ENCODE measurements at places on chromosomes 5 and 9.

- peak; percentile 73 for DNase-seq
Measured at GRCh38 chr5:148970228-148970627, 92.6 kb downstream of the SH3TC2 start.

GRCh38 chr5:158886957-158887356 lies 212.8 kb downstream of the EBF1 start:
- DNase-seq, result no peak

GRCh38 chr5:67620424-67621397 lies 424.1 kb upstream of the CD180 start:
- DNase-seq, result no peak

DNA sequence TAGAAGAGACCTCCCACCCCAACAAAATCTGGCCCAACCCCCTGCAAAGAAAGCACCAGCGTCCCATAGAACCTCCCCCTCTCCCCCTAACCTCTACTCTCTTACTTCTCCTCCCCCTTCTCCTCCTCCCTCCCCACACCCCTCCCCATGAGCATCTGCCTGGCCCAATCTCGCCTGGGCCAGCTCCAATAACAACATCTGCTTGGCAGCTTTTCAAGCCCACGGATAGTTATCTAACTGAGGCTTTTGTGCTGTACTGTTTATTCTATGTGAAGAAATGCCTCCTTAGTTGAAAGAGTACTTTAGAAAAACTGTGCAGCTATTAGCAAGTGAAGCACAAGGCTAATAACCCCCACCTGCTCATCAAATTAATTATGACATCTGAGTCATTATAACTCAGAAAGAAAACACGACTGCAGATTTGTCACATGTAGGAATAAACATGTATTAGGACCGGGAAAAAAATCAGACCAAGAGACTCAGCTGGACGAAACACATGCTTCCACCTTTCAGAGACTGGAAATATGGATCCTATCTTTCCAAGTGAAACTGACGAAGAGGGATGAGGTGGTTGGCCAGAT lies 42.8 kb downstream of the NFIB start:
- no peak for DNase-seq

- no peak for DNase-seq
Measured at GRCh38 chr9:20373263-20373662, 249.0 kb downstream of the MLLT3 start.

DNA sequence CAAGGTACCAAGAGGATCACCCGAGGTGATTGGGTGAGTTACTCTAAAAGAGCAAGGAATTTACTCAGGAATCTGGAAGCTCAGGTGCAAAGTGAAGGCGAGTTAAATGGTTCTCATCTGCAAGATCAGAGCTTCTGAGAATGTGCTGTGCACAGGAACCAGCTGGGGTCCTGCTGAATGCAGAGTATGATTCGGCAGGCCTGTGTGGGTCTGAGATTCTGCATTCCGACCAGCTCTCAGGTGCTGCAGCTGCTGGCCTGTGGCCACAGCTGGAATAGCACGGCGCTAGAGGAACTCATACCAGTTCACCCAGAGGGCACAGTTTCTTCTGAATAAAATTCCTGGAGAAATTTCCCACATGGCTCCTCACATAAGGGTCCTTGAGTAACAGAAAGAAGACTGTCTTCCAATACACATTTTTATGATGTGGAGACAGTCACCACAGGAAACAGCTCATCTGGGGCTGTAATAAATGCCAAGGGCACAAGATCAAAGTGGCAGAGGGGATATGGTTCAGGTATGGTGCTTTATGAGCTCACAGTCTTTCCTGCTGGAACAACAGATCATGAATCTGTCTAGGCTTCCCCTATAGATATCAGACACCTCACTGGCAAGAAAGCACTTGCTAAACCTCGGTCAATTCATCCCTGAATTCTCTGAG lies 83.9 kb downstream of the PTPN3 start:
- DNase-seq, result no peak

DNA sequence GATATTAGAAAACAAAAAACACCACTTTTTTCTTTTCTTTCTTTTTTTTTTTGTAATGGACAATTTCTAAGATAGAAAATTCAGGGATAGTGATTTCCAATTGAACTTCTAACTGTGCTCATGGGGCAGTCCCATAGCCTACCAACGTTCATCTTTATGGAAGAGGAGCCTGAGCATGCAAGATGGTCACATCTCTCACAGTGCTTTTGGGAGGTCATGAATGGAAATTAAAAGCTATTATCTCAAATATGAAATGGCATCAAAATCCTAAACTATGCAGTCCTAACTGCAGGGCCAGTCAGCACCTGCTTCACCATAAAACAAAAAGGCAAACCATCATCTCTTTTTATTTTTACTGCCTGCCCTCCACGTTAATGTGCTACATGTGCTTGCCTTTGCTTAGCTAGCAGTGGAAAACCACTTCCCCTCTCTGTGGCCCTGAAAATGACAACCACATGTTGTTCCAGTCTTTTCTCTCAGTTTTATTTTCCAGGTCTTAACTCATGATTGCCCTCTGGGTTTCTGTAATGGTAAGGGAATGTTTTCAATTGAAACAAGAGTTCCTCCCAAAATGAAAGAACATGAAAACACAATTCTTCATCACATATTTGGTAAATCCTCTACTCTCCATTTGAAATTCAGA lies 16.7 kb downstream of the IFNB1 start:
- DNase-seq, result no peak

DNA sequence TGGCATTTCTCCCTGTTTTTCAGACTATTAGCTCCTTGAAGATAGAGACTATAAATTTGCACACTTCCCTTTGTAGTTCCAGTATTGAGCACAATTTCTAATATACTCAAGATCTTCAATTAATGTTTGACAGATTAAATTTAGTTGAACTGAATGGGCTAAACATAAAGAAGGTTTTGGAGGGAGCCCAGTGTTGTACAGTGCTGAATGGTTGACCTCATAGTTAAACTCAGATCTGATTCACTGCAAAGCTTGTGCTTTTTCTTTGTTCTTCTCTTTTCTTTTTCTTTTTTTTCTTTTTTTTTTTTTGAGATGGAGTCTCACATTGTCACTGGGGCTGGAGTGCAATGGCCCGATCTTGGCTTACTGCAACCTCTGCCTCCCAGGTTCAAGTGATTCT lies 411.7 kb upstream of the ZNF462 start:
- no peak for DNase-seq

DNA sequence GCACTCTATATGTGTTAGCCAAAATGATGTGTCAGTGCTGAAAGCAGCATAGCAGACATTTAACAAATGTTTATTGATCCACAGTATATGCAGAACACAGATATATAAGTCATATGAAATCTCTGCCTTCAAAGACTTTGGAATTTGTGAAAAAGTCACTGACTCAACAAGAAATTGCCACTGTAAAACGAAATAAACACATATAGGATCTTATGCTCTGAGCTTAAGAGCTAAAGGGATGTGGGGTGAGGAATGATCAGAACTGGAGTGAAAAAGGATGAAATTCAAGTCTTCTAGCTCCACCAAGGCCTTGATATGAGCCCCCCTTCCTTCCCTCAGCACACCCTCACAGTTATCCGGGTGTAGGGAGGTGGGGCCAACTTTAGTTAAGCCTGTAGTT lies 49.9 kb downstream of the PLAC8L1 start:
- DNase-seq, result no peak

DNA sequence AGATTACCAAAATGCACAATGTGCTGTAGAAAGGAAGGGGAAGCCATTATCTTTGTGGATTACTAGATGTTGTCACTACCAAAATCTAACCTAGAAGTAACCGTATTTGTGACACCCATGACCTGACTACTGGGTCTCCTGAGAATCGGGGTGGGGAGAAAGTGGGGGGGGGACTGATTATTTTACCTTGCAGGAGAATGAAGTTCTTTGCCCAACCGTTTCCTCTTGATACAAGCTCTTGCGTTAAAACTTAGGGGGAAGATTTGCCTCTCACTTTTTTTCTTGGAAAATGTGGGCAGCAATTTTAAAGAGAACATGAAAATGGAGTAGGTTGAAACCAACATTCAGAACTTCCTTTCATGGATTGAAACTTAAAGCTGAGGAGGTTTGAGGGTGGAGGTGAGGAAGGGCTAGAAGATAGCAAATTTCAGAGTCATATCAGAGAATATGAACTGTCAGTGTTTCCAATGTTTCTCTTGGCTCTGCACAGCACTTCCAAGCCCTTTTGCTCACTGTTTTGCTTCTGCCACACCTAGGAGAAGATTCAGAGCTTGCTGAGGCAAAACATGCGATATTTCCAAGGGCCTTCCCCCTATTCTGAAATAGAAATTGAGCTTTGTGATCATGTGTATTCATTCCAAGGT lies 280.8 kb downstream of the AOPEP start:
- DNase-seq, result no peak

DNA sequence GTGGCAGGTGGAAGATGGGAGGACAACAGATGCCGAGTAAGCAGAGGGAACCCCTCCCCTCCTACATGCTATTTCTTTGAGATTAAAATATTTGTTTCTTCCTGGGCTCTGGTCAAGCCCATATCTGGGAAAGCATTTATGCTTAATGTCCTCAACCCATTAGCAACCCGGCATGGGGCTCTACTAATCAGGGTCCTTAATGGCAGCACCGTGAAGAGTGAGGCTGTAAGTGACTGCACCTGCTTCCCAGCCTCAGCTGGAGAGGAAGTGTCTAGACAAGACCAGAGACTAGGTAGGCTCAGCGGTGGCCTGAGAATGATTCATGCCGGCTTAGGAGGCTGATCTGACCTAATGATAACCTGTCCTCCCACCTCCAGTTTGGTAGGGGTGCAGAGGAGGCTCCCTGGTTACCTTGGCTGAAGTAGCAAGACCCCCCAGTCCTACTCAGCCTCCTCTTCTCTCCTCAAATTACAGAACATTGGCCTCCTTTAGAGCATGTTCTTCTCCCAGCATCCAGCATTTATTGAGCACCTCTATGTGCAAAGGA lies 61.3 kb upstream of the HSPA9 start:
- DNase-seq, result no peak

DNA sequence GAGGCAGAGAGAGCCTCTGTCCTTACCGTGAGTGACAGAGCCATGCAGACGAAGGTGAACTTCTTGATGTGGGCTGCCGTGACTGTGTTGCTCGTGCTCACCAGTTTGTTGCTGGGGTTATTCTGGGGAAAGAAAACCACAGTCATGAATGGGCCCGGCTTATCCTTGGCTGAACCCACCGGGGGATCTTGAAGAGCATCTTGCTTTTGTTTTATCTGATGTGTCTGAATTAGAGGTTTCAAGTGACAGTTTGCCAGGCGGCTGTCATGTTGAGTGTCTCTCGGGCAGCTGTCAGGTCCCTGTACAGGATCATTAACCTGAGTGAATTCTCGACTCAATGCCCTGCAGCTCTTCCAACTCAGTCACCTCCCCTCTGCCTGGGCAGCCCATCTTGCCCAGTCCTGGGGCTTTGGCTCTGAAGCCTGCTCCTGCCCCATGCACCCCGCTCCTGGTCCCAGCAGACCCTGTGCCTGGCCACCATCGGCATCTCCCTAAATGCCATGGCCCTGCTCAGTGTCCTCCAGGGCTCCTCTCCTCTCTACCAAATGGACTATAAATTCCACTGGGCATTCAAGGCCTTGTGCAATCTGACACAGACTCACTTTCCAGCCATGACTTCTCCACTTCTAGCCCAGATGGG lies 77.4 kb downstream of the OTULIN start:
- peak; percentile 13 for DNase-seq

DNA sequence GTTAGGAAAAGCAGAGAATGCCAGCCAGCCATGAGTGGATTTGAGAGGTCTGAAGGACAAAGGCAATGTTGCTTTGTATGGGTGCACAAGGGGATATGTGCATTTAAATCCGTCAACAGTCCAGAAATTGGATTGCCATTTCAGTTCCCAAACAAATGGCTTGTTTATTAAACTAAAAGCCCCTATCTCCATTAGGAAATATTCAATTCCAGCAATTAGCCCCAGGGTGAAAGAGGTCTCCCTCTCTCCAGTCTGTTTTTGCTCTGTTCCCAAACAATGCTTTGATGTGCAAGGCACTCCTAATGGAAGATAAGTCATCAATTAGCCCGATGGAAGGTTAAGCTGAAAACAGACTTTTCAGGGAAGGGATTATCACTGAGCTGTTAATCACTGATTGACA lies 101.3 kb downstream of the C9orf152 start:
- no peak for DNase-seq

- no peak for DNase-seq
Measured at GRCh38 chr9:107866711-107867311, 377.2 kb upstream of the KLF4 start.

- DNase-seq, result peak; percentile 15
Measured at GRCh38 chr5:89241186-89241585, 358.2 kb upstream of the MEF2C start.

DNA sequence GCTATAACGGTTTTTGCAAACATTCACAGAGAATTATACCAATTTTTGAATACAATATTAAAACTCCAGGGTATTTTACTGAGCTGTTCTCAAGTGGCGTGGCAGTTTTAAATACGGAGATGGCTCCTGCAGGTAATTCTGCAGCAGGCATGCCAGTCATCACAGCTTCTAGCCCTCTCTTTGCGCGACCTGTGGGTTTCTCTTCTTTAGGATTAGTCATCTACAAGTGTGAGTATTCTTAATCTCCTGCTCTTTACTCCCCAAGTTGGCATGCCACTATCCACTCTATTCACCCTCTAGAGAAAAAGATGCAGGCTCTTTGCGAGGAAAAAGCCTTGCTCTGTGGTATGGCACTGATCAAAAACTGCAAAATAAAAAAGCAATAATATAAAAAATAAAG lies 43.9 kb downstream of the ANKRD31 start:
- no peak for DNase-seq

DNA sequence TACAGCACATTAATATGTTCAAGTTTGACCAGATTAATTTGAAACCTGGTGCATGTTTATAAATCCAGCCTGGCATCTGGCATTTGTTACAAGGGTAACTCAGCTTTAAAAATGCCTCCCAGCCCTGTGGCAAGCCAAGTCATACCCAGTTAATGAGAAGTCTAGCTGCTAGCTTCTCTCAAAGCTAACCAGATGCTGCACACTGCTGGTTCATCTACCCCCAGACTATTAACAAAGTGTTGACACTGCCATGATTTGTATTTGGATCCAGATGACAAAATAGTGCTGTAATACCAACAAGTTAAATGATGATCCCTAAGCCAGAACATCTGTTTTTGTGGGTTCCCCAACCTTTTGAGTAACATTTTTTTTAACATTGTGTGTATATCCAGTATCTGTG lies 573.7 kb upstream of the DAB2 start:
- no peak for DNase-seq

GRCh38 chr9:132942541-132943182 lies 1.8 kb downstream of the TSC1 start:
- no peak for DNase-seq

DNA sequence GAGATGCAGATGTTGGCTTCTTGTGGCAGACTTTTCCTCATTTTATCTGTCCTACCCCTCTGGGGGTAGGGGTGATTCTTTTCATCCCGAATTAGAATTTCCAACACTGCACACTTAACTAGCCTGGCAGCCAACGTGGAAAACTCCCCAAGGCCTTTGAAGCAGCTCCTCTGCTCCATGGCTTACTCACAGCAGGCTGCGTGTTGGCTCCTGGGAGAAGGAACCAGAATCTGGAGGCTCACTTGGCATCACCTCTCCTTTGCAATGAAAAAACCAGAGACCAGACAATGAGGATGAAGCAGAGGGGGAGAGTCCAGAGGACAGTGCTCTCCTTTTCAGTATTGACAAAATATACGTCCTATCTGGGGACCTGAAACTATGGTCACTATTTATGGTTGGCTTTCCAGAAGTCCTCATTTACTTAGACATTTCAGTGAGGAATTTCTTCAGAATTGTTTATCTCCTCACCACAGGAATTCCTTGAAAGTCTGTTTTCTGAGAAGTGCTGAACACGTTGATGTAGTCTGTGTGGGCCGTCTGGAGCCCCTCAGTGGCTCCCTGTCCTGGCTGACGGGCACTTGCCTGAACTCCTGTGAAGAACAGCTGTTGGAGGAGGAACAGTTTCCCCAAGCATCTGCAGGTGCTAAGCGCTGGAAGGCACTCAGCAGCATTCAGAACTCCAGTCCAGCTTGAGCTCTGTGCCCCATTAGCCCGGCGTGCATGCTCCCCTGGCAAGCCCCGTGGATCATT lies 231.3 kb downstream of the RFK start:
- DNase-seq, result no peak
